ENCODE measurements at places on chromosomes 13 and 19.
A peak's percentile ranks its signal among the peaks of the same experiment; 100 is the strongest.

- DNase-seq: no peak
These were observed 1581.9 kb downstream of the EFNB2 start for GRCh38 chr13:104953588-104953987.

DNA sequence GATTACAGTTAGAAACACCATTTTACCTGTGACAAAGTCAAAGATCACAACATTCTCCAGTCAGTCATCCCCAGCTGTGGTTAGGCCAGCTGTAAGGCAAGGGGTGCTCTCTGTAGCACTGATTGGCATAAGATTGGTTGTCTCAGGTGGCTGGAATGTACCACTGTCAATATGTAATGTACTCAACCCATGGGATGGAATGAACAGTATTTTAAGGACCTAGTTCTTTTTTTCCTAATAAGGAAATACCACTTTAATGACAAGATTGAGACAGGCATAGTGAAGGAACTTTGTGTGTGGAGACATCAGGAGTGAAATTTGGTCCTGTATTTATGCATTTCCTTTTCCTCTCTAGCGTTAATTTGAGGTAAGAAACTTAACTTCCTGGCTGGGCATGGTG, 310.7 kb downstream of the ITGBL1 start:
- DNase-seq: no peak

- DNase-seq: no peak
These were observed 26.7 kb downstream of the SPATA13 start for GRCh38 chr13:24187185-24187584.

DNA sequence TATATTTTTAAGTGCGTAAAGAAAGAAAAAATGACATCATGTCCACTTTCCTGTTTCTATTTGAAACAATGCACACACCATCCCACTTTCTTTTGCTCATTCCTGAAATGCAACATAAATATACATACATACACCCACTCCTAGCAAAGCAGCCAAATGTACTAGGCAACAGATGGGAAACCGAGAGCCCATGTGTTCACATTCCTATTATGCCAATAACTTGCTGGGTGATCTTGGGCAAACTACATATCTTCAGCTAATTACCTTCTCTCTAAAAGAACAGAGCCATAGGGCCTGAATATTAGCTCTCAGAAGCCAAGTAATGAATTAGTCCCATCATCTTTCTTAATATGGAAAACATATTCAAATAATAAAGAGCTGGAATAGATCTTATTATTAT, 610.6 kb upstream of the ATXN8OS start:
- DNase-seq: no peak

- DNase-seq: no peak
These were observed 37.1 kb upstream of the MEDAG start for GRCh38 chr13:30868799-30869470.

GRCh38 chr19:49133621-49134454, 14.5 kb downstream of the PPFIA3 start:
- no peak for DNase-seq

DNA sequence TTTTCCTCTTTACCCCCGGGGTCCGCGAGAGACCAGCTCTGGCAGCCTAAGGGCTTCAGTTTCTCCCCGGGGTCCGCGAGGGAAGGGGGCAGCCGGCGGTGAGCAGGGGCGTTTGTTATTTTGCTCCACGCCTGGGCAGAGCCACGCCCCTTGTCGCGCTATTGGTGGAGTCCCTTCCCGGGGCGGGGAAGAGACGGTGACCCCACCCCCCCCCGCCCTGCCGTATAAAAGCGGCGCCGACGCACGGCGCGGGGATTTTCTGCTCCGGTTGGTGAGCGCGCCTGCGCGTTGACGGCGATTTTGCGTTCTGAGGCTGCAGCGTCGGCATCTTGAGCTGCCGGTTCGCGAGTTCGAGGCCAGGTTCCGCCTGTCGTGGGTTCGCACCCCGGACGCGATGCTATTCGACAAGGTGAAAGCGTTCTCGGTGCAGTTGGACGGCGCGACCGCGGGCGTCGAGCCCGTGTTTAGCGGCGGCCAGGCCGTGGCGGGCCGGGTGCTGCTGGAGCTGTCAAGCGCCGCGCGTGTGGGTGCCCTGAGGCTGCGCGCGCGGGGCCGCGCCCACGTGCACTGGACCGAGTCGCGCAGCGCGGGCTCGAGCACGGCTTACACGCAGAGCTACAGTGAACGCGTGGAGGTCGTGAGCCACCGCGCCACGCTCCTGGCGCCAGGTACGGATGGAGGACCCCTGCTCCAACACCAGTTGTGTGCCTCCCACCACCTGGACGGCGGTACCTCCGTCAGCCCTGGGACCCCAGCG, at the start of gene ARRDC2:
Gene ARRDC2, plus strand, starts transcription at position 254 of the 757 bp plus-strand sequence. Its CDS starts 141 bp downstream, at position 395.
- DNase-seq: peak; percentile 85

DNA sequence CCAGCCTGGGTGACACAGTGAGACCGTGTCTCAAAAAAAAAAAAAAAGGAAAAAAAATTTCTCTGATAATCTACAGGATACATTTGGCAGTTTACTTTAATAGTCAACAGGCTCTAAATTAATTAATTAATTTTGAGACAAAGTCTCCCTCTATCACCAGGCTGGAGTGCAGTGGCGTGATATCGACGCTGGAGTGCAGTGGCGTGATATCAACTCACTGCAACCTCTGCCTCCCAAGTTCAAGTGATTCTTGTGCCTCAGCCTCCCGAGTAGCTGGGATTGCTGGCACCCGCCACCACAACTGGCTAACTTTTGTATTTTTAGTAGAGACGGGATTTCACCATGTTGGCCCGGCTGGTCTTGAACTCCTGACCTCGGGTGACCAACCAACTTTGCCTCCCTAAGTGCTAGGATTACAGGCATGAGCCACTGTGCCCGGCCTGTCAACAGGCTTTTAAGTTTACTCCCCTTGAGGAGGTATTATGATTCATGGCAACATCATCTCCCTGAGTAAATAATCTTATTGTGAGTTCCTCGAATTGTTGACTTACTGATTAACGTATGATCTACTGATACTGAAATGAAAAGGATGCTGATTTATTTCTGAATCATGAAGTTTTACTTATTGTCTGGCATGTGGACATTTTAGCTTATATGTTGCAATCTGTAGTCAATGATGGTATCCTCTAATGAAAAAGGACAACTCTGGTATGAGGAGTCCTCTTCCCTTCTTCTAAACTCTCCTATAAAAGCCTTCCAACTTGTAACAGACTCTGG, 21.3 kb upstream of the MTRF1 start:
- DNase-seq: no peak

Measured in stimulated activated CD8-positive, alpha-beta memory T cell treated with anti-CD3 and anti-CD28 coated beads, Interleukin-12 subunit alpha, Interleukin-12 subunit beta, amount 100 ng/mL, for 1 hour (primary cell).